ENCODE measurements at places on chromosomes 4 and X.

DNA sequence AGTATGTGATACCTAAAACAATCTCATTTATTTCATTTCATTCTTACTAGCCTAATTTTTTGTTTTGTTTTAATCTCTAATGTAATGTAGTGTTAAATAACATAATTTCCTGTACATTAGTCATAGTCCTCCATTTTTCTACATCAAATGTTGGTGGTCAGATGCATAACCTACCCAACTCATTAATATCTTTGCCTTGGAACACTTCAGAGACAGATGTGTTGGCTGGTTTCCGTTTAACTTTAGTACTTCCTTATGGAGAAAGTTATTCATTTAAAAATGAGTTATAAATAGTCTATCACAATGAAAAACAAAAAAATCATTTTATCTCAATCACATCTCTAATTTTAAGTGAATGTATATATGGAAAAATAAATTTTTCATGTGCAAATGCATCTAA is 190.2 kb downstream of the ANTXR2 start:
- no peak for DNase-seq

DNA sequence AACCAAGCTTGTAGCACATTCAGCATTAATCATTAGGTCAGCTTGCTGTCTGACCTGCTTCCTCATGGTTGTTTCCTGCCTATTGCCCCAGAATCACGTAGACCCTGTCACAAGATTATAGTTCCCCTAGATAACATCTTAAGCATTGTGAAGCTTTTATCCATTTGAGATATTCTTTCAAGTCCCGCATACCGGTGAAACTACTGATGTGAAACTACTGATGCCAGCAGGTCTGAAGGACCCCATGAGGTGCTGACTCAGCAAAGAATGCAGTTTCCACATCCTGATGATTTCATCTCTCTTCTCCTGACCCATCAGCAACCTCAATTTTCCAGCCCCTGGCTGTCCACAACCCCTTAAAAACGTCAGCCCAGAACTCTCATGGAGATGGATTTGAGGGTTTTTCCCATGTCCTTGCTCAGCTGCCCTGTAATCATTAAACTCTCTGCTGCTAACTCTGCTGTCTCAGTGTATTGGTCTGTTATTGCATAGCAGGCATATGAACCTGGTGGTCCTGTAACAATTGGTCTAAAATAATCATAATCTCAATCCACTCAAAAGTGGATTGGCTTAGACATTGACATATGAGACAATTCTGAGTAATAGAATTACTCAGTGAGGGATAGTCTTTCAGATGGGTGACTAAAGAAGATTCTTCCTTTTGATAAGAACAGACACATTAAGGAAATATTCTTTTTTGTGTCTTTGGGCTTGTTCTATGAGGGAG is 26.3 kb upstream of the UBA6 start:
- no peak for DNase-seq

- peak; percentile 22 for DNase-seq
These were observed 6.2 kb upstream of the MAN2B2 start for GRCh38 chr4:6568689-6569332.

GRCh38 chrX:50815120-50815519 is 1.1 kb upstream of the SHROOM4 start:
- DNase-seq = no peak

DNA sequence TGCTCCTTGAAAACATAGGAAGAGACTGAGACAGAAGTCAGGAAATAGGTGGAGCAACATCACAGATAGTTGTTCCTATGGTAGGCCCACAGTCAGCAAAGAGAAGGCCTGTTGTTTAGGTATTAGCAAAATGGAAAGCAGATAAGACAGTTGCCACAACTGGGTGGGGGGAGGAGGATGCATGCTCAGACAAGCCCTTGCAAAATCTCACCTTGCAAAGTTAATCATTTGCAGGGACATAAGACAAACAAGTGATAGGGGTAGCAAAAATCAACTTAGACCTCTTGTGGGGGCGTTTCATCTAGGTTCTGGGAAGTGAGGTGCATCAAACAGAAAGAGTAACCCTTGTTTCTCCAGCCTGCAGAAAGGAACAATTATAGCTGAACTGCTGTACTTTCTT is 30.7 kb downstream of the SERPINA7 start:
- no peak for DNase-seq

- DNase-seq = no peak
These were observed 32.5 kb upstream of the TLR2 start for GRCh38 chr4:153651587-153651986.

GRCh38 chr4:15470128-15470475 is 420 bp downstream of the CC2D2A start:
- DNase-seq = peak; percentile 43

- no peak for DNase-seq
These were observed 121.4 kb upstream of the GATB start for GRCh38 chr4:151882072-151882803.

GRCh38 chr4:151325111-151325948 is at the start of gene SH3D19:
Gene SH3D19 (minus strand): TSS chr4:151325605. CDS start chr4:151325352, 253 bp downstream.
- peak; percentile 76 for DNase-seq

GRCh38 chrX:101051549-101052302 is at the start of gene TRMT2B:
Gene TRMT2B (minus strand): TSS chrX:101052111. CDS start chrX:101042289, 9,822 bp downstream.
- peak; percentile 77 for DNase-seq

GRCh38 chrX:123077631-123078030 is 106.4 kb upstream of the GRIA3 start:
- peak; percentile 32 for DNase-seq

GRCh38 chr4:144295286-144295995 is 154.9 kb upstream of the GYPA start:
- DNase-seq = peak; percentile 25

DNA sequence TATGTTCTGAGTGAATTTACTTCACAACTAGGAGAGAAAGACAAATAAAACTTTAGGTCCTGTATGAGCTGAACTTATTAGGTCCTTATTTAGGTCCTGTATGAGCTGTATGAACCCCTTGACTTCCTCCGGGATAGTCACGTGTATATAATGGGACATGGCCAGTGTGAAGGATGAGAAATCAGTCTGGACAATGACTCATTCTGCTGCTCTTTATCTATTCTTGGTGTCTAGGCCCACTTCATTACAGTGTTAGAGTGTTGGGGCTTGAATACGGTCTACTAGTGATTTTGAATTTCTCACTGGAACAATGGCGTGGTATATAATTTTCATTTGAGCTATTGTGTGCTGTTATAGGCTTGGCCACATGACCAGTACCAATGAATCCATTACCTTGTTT is 21.9 kb downstream of the STK26 start:
- DNase-seq = no peak

DNA sequence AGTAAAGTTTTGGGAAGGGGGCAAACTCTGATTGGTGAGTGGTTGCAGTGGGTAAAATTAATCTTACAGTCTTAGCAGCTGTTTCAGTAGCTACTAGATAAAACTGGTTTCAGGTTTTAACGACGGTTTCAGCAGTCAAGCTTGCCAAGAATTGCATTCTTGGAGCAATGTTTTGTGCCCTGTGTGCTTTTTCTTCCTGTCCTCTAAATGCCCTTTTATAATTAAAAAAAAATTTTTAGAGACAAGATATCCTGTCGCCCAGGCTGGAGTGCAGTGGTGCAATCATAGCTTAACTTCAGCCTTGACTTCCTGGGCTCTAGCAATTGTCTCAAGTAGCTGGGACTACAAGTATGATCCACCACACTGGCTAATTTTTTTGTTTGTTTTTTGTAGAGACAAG is 6.3 kb upstream of the PPEF2 start:
- no peak for DNase-seq

- no peak for DNase-seq
These were observed 52.3 kb downstream of the LGI2 start for GRCh38 chr4:24978291-24979075.

DNA sequence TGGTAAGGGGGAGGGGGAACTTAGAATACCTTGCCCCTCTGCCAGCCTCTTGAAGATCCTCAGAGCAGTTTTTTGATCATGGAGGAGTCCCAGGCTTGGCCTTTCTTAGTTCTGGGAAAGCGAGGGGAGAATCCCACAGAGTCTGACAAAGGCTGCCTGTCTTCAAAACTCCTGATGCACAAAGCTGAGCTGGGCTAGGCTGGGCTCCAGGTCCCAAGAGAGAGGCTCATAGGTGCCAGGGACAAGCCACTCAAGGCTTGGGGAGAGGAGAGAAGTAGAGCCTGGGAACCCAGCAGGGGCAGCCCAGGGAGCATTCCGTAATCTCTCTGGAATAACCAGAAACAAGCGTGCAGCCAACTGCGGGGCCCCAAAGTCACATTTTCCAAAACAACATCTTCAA is 37.0 kb upstream of the MTM1 start:
- no peak for DNase-seq

- DNase-seq = no peak
These were observed 46.4 kb downstream of the NUDT6 start for GRCh38 chr4:122875949-122876348.

DNA sequence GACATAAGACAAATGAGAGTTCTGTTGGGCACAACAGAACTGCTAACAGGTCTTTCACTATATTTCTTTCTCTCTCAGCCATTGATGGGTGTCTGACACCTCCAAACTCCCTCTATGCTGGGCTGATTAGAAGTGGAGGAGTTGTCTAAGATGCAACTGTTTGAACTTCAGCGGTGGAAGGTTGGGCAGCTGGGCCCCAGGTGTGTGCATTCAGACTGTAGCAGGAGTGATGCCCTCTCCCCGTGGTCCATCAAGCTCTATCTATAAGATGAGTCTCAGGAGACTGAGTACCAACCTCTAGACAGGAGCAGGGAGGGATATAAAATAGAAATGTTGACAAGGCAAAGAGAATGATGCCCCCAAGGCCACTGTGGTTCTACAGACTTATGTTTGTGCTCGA is 28.2 kb upstream of the CHRNA9 start:
- DNase-seq = no peak

DNA sequence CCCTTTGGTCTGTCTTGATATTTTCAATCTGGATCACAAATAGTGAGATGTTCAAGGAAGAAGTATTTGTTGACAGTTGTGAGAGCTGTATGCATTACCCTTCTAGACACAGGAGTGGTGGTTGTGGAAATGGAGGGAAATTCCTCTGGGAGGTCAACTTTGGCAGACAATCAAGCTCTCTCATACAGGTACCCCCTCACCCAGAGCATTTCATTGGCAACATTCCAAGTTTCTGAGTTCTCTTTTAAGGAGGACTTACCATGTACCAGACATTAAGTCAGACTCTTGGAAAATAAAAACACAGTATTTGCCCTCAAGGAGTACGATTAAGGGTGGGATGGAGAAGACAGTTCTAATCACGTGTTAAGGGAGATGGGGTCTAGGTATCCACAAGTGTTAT is 45.3 kb downstream of the KLHL15 start:
- DNase-seq = no peak

- no peak for DNase-seq
These were observed 44.8 kb downstream of the ABLIM2 start for GRCh38 chr4:8113611-8114377.

- no peak for DNase-seq
These were observed 245.3 kb downstream of the AFAP1 start for GRCh38 chr4:7694324-7694723.

Data from adipocyte (in vitro differentiated cells).